Stimulated activated CD4-positive, alpha-beta T cell treated with anti-CD3 and anti-CD28 coated beads, Interleukin-4, amount 100 ng/mL, for 1 hour (primary cell): ENCODE measurements at places on chromosomes 7 and 10.

- DNase-seq: no peak
Observed at GRCh38 chr7:131032786-131033185, 294.9 kb upstream of the MKLN1 start.

DNA sequence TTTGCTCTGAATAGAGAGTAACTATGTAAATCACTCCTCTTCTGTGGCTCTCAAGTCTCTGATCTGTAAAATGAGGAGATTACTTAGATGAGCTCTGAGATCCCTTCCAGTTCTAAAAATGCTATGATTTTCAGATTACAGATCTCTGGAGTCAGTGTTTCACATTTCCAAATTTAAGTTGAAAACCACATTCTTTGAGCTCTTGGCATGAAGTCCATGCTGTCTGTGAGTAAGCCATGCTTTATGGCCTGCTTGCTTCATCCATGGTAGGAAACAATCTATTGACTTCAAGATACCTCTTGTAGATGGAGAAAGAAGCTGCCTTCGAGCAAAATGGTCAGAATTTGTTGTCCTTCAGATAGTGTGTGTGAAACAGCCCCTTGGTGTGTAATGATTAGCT is 64.9 kb downstream of the CELF2 start:
- no peak for DNase-seq

DNA sequence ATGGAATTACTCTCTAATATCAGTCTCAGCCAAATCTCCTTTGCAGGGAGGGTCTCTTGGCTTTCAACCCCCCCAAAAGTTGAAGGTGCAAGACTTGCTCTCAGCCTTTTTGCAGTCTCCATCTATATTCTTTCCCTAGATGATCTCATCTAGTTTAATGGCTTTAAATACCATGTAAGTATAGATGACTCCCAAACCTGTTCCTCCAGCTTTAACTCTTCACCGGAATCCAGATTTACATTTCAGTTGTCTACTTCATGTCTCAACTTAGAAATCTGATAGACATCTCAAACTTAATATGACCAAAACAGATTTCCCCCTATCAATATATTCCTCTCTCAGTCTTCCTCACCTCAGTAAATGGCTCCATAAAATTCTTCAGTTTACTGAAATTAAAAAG is 9.9 kb upstream of the TAS2R41 start:
- DNase-seq: no peak

DNA sequence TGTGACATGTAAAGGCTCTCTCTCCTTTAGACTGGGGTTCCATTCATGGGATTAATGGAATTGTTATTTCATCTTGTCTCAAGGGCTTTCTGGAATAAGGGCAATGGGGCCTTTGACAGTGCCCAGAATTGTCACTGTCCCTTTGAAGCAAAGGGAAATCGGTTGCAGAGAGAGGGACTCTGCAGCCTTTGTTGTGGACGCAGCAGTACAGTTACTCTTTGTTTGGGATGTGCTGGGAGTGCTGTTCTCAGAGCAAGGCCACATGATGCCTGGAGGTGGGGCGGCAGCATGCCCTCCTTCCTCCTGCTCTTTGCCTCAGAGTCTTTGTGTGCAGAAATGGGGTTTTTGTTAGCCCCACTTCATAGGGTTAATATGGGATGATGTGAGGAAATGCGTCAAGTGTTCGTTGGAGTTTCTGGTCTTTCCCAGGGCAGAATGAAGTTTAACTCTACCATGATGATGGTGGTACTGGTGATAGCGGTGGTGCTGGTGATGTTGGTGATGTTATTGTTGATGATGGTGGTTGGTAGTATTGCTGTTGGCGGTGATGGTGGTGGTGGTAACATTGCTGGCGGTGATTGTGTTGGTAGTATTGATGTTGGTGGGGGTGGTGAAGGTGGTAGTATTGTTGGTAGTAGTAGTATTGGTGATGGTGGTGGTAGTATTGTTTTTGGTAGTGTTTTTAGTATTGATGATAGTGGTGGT is 45.3 kb downstream of the DOCK1 start:
- no peak for DNase-seq

DNA sequence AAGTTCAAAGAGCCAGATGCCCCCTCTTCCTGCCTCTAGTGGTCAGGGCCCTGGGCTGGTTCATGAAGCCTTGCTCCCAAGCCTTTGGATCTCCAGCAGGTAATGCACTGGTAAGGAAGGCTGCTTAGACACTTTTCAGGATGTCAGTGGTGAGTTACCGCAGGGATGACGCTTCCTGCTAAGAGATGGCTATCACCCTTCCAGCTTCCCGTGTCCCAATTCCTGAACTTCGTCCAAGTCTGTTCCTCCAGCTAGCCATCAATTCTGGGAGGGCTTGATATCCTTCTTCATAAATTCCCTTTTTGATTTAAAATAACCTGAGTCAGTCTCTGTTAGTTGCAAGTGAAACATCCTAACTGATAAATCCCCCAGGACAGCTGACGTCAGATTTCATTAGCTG is 221.2 kb downstream of the PLXNA4 start:
- no peak for DNase-seq

- no peak for DNase-seq
Observed at GRCh38 chr10:34187201-34187600, 627.9 kb downstream of the PARD3 start.
